ENCODE measurements at places on chromosomes 11 and 22. TPM values are rescaled to one million over a fixed set of nuclear protein-coding genes. Genes with fewer than 3 reads are reported as not detected.

Gene JAML
- total RNA-seq = 1.8 TPM

Gene ALDH3B2
- total RNA-seq = not detected

Gene MRPL49
- total RNA-seq = 31.4 TPM

GRCh38 chr11:62770778-62771143 lies 435 bp upstream of the TAF6L start:
- no peak for DNase-seq

DNA sequence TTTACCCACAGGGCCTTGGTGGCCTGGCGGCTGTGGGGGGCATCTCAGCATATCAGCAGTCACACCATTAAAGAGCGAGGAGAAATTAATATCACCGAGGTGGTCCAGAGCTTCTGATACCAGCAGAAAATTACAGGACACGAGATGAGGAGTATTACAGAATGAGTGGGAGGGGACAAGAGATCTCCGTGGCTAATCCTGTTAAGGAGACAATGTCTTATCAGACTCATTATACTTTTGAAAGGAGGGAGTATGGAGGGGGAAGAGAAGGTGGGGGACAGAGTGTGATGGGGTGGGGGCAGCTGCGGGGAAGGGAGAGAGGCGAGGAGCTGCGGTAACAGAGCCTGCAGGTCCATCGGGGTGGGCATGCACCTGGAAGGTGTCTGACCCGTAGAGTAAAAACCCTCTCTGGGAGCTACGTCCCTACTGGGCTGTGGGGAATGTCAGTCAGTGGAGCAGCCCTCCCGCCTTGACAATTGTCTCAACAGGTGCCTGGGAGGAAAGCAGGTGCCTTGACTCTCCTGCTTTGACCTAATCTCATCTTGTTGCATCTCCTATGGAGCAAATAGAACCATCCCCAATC lies 224.2 kb downstream of the CEP164 start:
- DNase-seq = no peak

DNA sequence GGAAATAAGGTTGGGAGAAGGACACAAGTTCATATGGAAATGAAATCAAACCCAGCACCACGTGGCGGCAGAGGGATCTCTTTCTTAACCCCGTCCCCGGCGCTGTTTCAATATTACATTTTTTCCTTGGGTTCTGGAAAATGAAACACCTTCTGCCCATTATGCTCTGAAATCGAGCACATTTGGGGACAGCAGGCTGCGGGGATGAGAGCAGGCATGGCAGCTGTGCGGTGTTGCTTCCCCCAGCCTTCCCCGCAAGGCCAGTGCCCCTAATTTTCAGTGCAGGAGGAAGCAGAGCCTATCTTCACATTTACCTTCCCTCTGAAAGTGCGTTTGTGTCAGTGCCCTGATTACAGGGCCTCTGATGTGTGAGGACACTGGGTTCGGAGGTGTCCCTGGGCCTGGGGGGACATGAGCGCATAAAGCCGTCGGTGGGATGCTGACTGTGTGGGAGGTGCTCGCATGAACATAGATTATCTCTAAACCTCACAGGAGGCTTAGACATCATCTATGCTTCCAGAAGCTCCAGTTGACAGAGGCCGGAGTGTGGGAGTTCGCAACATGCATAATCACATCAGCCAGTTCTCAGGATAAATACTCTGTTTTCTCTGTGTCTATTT lies 921.3 kb downstream of the BRD1 start:
- DNase-seq = no peak

Gene TRIM6
- total RNA-seq = 0.77 TPM

DNA sequence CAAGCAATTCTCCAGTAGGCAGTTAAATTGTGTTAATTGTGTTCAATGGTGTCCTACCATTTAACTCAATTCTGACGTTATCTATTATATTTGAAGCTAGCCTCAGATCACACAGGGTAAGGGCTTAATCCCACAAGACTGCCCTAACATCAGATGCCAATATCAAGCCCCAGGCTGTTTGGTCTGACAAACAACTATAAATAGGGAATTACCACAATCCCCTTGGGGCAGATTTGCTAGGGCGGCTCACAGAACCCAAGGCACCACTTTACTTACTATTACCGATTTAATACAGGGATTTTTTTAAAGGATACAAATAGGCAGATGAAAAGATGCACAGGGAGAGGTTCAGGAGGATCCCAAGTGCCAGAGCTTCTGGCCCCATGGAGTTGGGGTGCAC lies 678.4 kb downstream of the OPCML start:
- DNase-seq = no peak

All from psoas muscle (tissue), 8 donors.